NCI-H1092 (cell line): ENCODE measurements at places on chromosomes 11 and 22.

- DNase-seq: no peak
Observed at GRCh38 chr11:32435511-32435941, at the start of gene WT1. WT1 (minus strand) TSS chr11:32435539.

DNA sequence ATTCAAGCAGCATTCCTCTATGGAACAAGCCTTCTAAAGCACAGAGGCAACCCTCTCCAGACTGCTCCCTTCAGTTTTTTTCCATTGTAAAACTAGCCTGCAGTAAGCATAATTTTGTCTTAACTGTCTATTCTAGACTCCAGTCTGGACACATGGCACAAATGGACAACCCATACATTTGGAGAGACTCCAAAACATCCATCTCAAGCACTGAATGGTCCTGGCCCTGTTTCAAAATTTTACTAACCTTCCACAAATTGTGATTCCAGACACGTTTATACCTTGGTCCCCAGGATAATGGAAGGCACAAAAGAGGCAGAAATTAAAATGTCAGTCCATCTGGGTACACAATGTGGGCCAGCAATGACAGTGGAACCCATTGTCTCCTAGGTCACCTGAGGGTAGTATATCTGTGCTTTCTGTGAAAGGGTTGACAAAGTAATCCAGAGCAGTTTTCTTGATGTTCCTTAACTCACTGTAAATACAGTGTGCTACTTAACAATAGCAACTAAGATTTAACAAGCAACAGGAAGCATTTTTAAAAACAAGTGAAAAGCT is 16.2 kb upstream of the SESN3 start:
- DNase-seq: peak; percentile 94

DNA sequence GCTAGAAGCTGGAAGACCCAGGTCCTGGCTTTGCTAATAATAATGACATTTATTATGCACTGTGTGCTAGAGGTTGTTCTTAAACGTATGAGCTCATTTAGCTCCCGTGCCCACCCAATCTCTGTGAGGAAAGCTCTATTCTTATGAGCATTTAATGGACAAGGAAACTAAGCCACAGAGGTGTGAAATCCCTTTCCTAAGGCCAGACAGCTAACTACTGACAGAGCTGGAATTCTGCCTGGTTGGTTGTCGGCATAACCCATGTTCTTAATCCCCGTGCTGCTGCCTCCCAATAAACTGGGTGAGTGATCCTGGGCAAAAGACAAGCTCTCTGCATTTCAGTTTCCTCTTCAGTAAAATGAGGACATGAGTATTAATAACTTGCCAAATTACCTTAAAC is 49.4 kb downstream of the SNX19 start:
- DNase-seq: no peak

DNA sequence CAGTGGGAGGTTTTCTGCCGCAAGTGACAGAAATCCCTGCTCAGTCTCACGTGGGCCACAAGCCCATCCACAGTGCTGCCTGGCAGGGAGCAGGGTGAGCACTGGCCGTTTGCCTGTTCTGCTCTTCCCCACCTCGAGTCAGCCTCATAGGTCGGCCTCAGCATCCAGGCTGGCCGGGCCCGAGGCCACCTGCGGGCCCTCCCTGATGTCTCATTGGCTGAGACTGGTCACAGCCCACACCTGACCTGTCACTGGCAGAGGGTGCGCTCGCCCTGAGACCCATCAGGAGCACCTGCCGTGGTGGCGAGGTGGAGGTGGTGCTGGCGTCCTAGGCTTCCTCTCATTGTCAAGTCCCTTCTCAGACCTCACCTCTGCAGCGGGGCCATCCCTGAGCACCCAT is 72.1 kb downstream of the ELFN2 start:
- DNase-seq: no peak

DNA sequence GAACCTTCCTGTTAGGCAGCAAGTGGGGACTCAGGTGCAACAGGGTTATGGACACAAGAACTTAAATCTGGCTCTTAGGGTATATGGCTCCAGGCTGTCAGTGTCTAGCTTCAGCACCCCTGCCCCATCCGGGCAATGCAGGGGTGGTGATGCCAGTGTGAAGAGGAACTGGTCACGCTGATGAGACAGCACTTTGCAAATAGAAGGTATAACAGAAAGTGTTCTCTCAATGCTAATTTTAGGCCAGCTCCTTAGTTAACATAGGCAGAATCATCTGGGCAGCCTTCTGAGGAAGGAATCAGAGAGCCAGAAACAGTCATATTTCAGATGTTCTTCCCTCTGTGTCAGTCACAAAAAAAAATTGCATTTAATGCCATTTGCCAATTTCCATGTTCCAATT is 41.2 kb downstream of the SYT9 start:
- no peak for DNase-seq

DNA sequence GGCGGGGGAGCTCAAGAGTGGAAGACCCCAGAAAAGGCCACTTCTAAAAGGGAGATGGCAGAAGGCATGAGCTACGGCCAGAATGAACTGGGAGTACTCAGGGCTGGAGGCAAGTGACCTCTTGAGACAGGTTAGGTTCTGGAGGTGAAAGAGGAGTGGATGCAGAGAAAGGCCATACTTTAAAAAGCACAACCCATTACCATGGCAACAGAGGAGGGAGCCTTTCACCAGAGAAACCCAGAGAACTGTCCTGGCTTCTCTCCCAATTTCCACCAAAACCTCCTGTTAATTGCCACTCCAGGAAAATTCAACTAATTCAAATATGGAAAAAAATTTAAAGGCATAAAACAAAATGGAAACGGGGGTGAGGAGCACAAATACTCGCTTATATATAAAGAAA is 15.8 kb downstream of the A4GALT start:
- no peak for DNase-seq

DNA sequence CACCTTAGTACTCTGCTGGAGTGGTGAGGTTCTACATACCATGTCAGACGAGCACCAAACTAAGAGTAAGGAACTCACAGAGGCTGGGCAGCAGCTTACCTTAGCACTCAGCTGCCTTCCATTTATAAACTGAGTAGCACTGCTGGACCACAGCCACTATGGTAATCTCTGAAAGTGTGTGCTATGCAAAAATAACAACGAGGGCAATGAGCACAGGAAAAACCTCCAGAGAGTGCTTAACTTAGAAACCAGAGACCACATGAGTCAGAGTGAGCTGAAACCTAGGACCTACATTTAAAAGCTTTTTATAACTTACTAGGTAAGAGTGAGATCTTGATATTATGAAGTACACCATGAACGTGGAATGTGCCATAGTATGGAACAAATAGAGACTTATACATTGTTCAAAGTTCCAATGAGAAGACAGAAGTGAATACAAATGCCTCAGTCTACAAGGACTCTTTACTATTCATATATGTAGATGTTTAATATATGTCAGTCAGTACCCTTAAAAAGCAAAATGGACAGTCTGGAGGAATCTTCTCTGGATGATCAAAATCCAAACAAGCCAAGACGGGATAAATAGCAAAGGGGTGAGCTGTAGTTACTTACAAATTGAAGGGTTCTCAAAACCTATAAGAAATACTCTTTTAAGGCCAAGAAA is 17.2 kb upstream of the CD59 start:
- no peak for DNase-seq

DNA sequence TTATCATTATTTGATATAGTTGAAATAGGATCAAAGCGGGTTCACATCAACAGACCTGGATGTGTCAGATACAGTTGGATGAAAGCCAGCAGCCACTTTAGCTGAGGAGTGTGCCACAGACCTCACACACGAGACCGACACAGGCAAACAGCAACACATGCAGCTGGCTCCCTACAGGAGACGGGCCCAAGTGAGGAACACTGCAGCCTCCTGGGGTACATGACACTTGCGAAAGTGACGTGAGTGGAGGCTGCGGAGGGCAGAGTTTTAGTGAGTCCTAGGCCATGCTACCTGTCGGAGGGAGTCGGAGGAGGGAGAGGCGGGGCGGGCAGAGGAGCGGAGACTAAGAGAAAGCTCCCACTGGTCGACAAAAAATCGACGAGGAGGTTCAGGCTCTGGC is 100.9 kb upstream of the BID start:
- DNase-seq: no peak

DNA sequence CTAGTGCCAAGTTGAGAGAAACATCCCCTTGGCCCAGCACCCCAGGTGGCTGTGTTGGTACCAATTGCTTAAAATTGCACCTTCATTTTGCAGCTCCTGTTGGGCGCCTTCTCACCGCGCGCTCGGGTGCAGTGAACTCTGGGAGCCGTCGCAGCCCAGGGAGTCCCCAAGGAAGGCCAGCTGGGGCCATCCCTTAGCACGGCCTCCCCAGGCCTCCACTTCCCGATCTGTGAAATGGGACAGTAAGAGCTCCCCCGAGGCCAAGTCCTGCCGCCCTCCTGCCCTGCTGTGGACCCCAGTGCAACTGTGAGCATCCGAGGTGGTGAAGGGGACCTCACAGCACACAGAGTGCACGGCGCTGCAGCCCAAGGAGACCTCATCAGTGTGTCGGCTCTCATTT is 1234.1 kb downstream of the BRD1 start:
- DNase-seq: no peak

DNA sequence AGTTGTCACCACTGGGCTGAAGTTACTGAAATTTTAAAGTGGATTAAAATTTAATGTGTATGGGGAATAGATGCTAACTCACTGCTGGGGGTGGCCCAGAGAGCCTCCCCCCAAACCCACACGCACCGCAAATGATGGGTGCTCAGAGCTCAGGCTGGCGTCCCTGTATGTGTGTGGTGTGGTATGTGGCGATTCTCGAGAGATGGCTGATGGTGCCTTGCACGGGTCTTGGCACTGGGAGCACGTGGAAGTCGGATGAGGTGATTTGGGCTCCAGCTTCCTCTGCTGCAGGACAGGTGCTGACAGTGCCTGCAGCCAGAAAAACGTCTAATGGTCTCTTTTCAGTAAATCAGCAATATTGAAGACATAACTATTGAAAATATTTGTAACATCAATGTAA is 1473.3 kb downstream of the TBC1D22A start:
- no peak for DNase-seq

DNA sequence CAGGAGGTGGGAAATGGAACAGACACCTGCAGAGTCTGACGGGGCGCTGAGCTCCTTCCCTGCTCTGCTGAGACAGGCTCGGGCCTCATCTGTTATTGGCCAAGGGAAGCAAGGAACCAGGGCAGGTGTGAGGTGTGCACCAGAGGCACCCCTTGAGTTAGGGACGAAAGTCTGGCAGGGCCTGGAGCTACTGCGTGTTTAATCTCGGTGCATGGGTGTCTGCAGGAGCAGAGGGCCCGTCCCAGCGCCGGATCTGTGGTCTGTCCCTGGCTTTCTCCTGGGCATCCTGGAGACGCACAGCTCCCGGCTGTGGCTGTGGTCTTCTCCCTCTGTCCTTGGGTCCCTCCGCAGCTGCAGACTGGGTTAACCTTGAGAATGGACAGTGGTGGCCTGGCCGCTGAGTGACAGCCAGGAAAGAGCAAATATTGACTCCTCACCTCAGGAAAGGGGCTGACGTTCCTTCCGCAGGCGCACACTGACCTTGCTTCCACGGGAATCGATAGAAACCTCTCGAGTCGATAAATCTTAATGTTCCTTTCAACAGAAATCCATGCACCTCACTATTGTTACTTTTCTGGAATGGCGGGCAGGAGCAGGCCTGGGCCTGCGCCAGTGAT is 975.6 kb downstream of the BRD1 start:
- DNase-seq: no peak
